ENCODE measurements at places on chromosomes 11 and 22.

GRCh38 chr11:45692808-45693453 lies 27.5 kb upstream of the CHST1 start:
- no peak for DNase-seq

DNA sequence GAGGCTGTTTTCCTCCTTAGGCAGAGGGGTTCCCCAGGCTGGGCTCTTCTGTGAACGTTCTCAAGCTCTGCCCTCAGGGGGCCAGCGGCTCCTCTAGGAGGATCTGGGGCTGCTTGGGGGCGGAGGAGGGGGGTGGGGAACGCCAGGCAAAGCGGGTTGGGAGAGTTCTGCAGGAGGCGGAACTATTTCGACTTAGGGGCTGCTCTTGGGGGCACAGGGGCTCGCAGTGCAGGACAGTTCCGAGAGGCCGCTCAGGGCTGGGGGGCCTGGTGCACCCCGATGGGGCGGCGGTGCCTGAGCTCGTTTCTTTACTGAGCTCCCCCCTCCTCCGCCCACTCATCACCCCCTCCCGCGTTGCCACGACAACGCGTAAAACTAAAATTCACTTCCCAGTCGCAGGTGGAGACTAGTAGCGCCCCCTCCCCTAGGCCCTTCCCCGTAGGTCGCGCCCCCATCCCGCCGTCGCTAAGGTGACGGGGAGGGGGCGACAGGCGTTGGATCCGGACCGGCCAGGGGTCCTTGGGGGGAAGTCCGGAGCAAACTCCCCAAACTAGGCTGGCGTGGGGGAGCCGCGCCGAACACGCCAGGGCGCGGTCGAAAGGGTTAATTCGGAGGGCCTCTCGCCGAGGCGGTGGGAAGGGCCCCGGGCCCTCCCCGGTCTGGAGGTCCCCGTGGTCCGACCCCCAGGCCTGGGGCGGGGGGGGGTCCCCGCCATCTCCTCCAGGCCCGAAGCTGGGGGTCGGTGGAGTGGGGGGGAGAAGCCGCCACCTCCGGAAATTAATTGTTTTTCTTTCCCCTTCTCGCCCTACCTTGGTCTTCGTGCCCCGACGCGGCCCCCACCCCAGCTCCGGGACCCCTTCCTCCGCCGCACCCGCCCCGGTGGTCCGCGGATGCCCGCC lies 857 bp downstream of the SHANK3 start:
- DNase-seq = no peak

DNA sequence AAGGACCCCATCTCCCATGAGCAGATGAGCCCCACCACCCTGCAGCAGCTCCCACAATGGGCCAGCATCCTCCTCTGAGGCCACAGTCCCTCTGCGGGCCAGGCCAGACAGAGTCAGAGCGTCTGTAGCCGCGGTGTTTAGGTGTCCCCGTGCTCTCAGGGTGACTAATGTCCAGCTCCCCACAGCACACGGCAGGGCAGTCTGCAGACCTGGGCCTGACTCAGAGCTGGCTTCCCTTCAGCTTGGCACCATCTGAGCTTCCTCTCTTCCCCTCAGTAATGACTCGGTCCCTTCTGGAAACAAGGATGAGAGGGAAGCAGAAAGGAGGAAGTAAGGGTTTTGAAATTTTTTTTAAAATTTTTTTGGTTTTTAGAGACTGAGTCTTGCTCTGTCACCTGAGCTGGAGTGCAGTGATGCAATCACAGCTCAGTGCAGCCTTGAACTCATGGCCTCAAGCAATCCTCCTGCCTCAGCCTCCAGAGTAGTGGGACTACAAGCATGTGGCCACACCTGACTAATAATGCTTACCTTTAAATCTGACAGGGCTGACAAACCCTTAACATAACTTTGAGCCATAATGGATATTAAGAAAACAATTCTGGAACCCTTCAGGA lies 28.5 kb downstream of the LRRC74B start:
- no peak for DNase-seq

GRCh38 chr11:112128483-112129121 lies 35.3 kb downstream of the IL18 start:
- DNase-seq = no peak

GRCh38 chr11:45444796-45445195 lies 158.7 kb upstream of the SYT13 start:
- DNase-seq = no peak

GRCh38 chr22:29255064-29255621 lies 12.6 kb downstream of the RHBDD3 start:
- no peak for DNase-seq

All from activated CD4-positive, CD25-positive, alpha-beta regulatory T cell treated with anti-CD3 and anti-CD28 coated beads, Interleukin-2, amount 50 U/mL, for 72 hours (primary cell).